ENCODE measurements at places on chromosomes 2 and 18. TPM values are rescaled to one million over a fixed set of nuclear protein-coding genes. Genes with fewer than 3 reads are reported as not detected.

Gene ALK
- total RNA-seq, result not detected

Gene ALLC
- not detected for total RNA-seq

Gene ADAM23
- 3.7 TPM for total RNA-seq

Gene MAP3K19
- not detected for total RNA-seq

Gene AMER3
- not detected for total RNA-seq

Gene REG3G
- total RNA-seq, result not detected

Gene FAP
- total RNA-seq, result 134 TPM

Gene ASB18
- not detected for total RNA-seq

Gene SCN9A
- total RNA-seq, result 0.78 TPM

Gene OTX1
- total RNA-seq, result 0.20 TPM

Gene UGT1A9
- total RNA-seq, result not detected

Gene ARHGAP25
- not detected for total RNA-seq

Gene CHST9
- not detected for total RNA-seq

Gene ZSWIM2
- not detected for total RNA-seq

Gene SOCS6
- 50.6 TPM for total RNA-seq

Gene PLCD4
- 2.2 TPM for total RNA-seq

Gene MATN3
- 0.73 TPM for total RNA-seq

Gene EHD3
- 14.7 TPM for total RNA-seq

Gene TFCP2L1
- not detected for total RNA-seq

Gene IL36B
- total RNA-seq, result not detected

Gene TBR1
- total RNA-seq, result under 0.01 TPM

Gene MYCN
- not detected for total RNA-seq

Gene SPC25
- total RNA-seq, result 5.1 TPM

Gene TMEM17
- total RNA-seq, result 1.2 TPM

Gene VWA3B
- total RNA-seq, result not detected

Gene RAB6C
- total RNA-seq, result not detected

Gene CHRNG
- total RNA-seq, result not detected

Gene SLC5A7
- total RNA-seq, result not detected

Gene AGBL5
- 16.5 TPM for total RNA-seq

Gene SERPINB12
- not detected for total RNA-seq

Gene PPP1R7
- 70.8 TPM for total RNA-seq

Gene SULT1C2
- under 0.01 TPM for total RNA-seq

Gene SKOR2
- total RNA-seq, result not detected

Gene DAPL1
- not detected for total RNA-seq

Gene SERPINB11
- not detected for total RNA-seq

Gene RNF152
- 1.2 TPM for total RNA-seq

Gene CXCR1
- not detected for total RNA-seq

Gene HOXD13
- total RNA-seq, result not detected

Gene PDE1A
- 0.39 TPM for total RNA-seq

Gene EPB41L3
- total RNA-seq, result 130 TPM

Gene STEAP3
- 90.5 TPM for total RNA-seq

Gene MEIS1
- total RNA-seq, result 15.8 TPM
